Gastrocnemius medialis (tissue), 4 donors: ENCODE measurements at places on chromosomes 4 and X.

- DNase-seq, result no peak
These were observed 62.5 kb downstream of the NPY1R start for GRCh38 chr4:163269869-163270268.

DNA sequence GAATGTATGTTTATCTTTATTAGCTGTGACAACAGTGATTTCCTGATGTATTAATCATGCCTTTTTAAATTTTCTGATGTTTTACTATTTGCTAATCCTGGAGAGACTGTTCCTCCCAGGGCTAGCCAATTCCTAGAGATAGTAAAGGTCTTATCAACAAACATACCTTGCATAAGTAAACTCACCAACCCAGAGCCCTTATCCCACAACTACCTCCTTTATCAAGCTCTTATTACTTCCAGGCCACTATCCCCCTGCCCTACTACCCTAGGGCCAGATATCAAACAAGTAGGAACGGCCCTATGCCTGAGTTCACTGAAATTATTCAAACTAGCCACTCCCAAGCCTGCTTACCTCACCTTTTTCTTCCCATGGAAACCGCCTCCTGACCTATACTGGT, 58.2 kb upstream of the NPNT start:
- DNase-seq, result no peak

GRCh38 chr4:3293401-3294391, 875 bp downstream of the RGS12 start:
- DNase-seq, result no peak

DNA sequence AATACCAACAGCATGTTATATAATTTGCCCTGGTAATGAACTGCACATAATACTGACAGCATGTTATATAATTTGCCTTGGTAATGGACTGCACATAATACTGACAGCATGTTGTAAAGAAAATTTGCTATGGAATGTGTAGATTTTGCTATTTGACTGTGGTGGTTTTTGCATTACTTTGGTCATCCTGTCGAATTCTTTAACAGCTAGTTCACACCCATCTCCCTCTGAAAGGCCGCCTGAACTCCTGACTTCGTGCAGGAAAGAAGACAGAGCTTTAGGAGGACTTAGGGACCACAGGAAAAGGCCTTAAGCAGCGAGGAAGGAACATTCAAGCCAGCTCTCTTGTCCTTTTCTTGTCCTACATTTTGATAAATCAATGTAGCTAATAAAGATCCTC, 45.2 kb upstream of the DCLK2 start:
- no peak for DNase-seq

GRCh38 chr4:42396752-42397634, at the start of gene SHISA3:
TSS of gene SHISA3 (plus strand) at chr4:42397488. CDS start at chr4:42398057, 569 bp downstream.
- DNase-seq, result peak; percentile 5

- DNase-seq, result no peak
These were observed 11.5 kb upstream of the GABRE start for GRCh38 chrX:151985955-151986354.

DNA sequence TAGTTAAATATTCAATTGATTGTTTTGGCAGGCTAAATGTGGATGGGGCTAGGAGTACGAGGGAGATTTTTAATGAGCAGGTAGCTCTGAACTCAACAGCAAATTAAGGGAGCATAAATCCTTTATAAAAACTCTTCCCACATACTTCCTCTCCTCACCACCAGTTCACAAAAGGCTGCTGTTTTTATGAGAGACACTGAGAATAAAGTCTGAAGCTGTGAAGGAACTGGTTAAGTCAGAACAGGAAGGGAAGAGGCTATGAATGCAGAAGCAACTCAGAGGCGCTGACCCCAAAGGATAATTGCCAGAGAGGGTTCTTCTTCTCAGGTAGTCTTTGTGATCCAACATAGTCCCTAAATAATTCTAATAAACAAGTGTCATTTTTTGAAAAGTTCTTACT, 406.1 kb downstream of the GPM6A start:
- DNase-seq, result no peak

DNA sequence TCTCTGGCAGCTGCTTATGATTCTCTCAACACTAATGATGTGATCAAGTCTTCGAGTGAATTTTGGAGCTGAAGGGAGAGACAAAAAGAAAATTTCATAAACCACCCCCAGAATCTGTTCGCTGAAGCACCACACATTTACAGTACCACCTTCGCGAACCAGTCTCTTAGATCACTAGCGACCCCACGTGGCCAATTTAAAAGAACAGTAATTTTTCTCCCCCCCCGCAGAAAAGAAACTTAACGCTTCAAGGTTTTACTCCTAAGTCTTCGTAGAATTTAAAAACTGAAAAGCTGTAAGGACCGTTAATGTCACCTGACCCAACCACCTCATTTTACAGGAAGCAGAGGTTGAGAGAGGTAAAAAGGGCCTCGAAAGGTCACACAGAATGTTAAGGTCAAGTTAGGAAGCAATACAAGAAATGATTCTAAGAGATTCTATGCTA, 187.5 kb downstream of the QDPR start:
- no peak for DNase-seq

DNA sequence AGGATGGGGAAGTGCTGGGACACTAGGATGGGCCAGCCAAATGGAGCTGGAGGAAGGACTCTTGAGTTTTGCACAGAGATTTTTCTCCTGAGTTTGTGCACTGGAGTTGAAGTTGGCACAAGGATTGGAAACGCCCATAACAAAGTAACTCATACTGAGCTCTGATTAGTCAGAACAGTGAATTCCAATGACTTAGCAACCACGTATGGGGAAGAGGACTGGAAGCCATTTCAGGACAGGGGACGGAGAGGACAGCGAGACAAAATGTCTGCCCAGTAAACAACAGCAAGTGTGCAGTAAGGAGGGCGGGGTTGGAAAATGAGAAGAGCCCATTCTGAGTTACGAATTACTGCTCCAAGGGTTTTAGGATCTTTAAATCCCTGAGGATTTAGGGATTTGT, 5.9 kb downstream of the RIPPLY1 start:
- no peak for DNase-seq

DNA sequence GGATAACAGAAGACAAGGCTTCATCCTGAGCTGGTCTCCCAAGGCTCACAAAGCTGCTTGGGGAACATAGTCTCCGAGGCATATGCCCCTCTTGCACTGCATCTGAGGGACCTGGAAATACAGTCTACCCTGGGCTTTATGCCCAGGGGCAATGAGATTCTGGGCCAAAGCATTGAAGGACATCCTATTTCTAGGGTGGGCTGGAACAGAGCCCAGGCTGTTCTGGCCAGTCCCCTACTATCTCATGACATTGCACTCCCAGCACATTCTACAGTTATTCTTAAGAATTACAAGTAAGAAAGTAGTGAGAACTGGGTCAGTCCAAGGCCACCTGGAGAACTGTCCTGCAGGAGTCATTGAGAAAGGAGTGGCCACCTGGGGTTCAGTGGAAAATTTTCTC, 107.6 kb downstream of the USP46 start:
- peak; percentile 11 for DNase-seq

DNA sequence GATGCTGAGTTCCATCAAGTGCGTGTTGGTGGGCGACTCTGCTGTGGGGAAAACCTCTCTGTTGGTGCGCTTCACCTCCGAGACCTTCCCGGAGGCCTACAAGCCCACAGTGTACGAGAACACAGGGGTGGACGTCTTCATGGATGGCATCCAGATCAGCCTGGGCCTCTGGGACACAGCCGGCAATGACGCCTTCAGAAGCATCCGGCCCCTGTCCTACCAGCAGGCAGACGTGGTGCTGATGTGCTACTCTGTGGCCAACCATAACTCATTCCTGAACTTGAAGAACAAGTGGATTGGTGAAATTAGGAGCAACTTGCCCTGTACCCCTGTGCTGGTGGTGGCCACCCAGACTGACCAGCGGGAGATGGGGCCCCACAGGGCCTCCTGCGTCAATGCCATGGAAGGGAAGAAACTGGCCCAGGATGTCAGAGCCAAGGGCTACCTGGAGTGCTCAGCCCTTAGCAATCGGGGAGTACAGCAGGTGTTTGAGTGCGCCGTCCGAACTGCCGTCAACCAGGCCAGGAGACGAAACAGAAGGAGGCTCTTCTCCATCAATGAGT, 46.6 kb downstream of the RHOH start:
- DNase-seq, result no peak

- no peak for DNase-seq
These were observed 108.6 kb downstream of the PPP3CA start for GRCh38 chr4:101238706-101239105.

DNA sequence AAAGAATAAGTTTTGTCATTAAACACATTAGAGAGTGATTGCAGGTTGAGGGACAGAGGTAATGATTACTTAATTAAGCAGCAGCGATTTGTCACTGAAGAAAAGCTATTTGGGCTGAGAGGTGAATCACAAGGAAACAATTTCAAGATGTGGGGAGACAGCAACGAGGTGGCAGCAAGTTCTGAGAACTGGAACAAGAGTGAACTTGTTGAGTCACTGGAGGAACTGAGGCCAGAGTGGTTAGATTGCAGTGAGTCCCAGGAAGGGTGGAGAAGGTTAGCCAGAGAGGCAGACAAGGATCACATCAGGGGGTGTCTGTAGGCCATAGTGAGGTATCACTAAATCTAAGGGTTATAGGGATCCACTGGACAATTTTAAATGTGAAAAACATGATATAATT, 57.9 kb upstream of the TMPRSS11A start:
- DNase-seq, result no peak

- DNase-seq, result no peak
These were observed 14.1 kb upstream of the TMEM131L start for GRCh38 chr4:153451911-153452657.

DNA sequence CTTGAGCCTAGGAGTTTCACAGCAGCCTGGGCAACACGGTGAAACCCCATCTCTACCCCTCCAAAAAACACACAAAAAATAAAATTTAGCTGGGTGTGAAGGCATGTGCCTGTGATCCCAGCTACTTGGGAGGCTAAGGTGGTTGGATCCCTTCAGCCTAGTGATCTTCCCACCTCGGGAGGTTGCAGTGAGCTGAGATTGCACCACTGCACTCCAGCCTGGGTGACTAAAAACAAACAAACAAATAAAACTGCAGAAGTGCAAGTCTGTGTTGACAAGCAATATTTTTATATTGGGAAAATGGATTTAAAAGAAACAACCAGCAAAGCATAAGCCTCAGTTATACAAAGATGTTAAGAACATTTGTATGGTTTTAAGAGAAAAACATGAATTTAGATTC, 46.1 kb downstream of the IGFBP7 start:
- no peak for DNase-seq

DNA sequence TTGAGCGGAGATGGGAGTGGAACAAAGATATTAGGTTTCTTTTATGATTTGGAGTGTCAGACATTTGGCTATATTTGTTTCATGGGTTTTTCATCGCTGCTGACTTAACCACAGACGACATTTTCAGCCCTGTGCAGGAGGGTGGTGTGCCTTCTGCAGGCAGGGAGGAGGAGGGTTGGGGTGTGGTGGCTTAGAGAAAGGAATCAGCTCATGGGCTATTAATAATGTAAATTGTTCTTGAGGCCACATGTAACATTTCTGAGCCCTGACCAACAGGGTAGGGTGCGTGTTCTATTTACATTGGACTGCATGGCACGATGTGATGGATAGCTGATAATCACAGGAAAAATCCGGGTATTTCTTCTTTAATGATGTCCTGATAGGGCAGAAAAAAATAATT, 67.6 kb downstream of the POLA1 start:
- no peak for DNase-seq

DNA sequence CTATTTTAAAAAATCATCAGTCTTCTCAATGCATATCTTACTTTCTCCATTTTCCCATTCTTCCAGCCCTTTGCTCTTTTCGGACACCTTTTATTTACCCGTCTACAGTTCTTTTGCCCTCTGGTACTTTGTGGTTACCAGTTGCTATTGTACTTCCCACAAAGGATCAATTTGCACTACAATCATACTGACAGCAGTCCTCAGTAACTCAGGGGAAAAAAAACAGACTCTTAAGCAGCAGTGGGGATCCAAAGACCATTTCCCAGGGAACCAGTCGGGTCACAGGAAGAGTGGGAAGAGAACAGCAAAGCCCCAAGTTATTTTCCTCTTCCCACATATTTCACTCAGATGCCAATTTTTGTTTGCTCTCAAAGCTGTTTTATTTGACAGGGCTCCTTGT, 23.1 kb downstream of the DMD start:
- DNase-seq, result no peak

GRCh38 chrX:1164322-1165288, 47.8 kb downstream of the CRLF2 start:
- no peak for DNase-seq

GRCh38 chr4:79987401-79987800, 85.6 kb downstream of the ANTXR2 start:
- DNase-seq, result no peak

- no peak for DNase-seq
These were observed 68.0 kb downstream of the LUZP4 start for GRCh38 chrX:115357326-115358120.

DNA sequence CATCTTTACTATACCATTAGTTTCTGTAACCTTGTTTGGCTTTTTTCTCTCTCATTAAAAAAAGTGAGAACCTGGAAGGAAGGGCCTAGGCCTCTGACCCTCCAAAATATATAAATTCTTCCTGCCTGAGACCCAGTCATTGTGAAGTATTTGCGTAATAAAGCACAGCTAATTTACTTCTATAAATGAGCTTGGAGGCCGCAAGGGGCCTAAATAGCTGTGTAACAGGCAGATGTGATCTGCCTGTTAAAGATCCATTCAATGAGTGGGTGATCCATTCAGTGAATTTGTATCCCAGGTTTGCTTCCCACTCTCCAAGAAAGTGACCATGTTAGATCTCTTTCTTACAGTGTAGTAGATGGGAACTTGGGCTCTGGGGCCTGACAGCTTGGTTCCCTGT, 595 bp upstream of the PYURF start:
- no peak for DNase-seq

GRCh38 chrX:302975-303374, 15.6 kb downstream of the GTPBP6 start:
- no peak for DNase-seq

GRCh38 chrX:43718956-43719355, 62.9 kb downstream of the MAOA start:
- no peak for DNase-seq

- DNase-seq, result no peak
These were observed 620.9 kb downstream of the TLL1 start for GRCh38 chr4:166493924-166494345.

DNA sequence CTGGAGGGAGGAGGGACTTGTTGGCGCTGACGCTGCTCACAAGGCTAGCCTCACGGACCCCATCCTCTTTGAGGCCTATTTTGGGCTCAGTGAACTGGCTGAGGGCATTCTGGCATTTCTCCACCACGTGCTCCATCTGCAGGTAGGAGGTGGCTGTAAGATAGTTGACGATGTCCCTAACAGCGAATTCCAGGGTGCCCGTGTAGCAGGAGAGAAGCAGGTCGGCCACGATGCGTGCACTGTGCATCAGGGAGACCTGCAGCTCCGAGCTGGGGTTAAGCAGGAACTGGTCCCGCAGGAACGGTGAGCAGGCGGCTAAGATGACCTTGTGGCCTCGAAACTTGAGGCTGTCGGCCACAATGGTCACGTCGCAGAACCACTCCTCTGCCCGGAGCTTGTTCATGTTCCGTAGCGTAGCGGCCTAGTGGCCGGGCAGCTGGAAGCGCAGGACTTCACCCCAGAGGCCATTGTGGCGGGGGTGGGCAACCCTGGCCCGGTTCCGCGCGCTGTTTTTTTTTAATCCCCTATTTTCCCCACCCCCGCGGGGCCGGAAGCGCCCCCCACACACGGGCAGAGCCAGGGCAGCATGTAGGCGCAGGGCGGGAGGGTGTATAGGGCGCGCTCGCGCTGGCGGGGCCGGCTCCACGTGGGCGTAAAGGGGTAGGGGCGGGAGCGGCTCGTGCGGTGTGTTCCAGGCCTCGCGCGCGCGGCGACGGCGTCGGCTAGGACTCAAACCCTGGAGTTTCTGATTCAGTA, 73.2 kb downstream of the UBE2K start:
- DNase-seq, result no peak

- DNase-seq, result no peak
These were observed 77.5 kb upstream of the CLCN4 start for GRCh38 chrX:10079231-10079630.

- no peak for DNase-seq
These were observed 13.9 kb downstream of the RHOH start for GRCh38 chr4:40210776-40211175.
